DMS79 treated with DMSO at 0.1 percent for 48 hours (cell line): ENCODE measurements at places on chromosomes 3 and 15.

- no peak for DNase-seq
Observed at GRCh38 chr3:98655666-98656065, 62.3 kb upstream of the CPOX start.

DNA sequence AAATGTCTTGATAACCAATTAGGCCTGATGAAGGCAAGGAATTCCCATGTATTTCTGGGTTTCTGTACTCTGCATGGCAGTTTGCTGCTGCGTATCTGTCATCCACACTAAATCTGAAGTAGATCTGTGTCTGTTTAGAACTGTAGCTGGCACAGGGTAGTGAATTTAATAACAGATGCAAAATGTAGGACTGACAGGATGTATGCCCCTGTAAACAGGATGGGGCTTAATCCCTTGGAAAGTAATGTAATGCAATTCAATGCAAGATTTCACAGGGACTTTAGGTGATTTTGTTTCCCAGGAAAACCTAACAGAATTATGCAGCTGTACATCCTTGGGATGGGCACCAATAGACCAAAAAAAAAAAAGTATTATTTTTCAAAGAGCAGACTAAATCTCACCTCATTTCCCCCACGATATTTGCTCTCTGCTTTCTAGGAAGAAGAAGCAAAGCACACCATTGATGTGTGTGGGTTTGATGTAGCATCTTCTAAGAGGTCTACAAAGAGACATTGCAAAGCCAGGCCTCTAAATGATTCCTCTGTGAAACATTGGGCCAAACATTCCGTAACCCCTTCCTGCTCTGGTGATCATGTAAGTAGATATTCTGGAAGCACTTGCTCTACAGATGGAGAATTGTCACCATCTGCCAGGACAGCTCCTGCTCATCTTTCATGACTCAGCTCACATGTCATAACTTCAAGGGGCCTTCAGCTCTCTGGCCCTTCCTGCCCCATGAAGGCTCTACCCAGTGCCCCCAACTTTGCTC, 464.3 kb upstream of the RGMA start:
- DNase-seq, result no peak

- DNase-seq, result no peak
Observed at GRCh38 chr3:106006571-106006970, 137.8 kb upstream of the CBLB start.

DNA sequence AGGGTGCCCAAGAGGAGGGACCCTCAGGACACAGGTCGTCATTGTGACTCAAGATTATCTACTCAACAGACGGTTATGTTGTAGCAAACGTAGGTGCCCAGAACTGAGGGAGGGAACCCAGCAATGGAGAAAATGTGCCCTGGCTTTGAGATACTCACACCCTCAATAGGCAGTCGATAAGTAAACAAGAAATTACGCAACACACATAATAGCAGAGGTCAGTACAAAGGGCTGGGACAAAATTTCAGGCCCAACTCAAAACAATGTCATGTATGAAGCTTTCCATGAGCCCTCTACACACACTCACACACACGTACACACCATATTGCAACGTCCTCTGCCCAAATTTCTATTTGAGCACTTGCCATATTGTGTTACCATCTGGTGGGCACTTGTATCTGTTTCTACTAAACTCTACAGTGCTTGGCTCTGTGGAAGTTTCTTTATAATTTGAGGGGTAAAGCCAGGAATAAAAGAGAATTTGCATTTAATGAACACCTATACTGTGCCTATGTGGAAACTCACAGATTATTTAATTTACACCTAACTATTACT, 114.6 kb upstream of the TRIM42 start:
- no peak for DNase-seq

DNA sequence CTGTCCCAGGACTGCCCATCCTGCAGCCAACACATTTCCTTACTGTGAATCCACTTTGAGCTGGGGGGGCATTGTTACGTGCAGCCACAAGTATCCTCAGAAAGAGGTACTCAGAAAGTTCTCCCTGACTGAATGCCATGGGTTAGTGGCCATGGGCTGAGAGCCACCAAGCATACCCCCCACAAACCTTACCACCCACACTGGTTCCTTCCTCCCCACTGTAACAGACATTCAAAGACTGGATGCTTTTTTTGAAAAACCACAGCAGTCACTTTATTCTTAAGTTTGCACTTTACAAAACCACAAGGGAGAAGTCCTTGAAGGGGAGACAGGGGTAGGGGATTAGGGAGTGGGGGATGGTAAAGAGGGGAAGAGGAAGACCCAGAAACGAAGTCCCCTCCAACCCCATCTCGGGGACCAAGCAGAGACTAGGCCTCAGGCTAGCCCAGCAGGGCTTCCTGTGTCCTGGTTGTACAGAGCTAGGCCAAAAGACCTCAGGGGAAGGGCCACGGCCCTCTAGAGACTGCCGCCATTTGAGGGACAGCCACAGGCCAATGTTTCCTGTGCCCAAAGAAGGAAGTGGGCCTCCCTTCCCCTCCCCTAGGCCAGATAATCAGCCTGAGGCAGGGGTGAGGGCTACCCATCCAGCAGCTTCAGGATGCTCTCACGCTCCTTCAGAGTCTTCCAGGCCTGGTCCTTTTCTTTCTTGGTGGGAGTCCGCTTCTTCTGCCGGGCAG, 10.1 kb upstream of the CAMK1 start:
- DNase-seq, result no peak

GRCh38 chr3:63349583-63350573, 71.8 kb downstream of the SYNPR start:
- peak; percentile 6 for DNase-seq

DNA sequence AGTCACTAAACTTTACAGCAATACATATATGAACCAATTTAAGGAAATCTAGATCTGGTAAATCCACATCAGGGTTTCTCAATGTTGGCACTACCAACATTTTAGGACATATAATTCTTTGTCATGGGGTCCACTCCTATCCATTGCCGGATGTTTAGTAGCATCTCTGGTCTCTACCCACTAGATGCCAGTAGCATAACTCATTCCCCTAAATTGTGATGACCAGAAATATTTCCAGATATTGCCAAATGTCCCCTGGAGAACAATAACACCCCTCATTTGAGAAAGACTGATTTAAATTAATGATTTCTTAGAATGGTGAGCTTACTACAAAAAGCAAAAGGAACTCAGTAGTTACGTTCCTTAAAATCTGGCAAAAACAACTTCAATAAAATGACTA, 23.1 kb upstream of the ANKRD28 start:
- DNase-seq, result no peak

DNA sequence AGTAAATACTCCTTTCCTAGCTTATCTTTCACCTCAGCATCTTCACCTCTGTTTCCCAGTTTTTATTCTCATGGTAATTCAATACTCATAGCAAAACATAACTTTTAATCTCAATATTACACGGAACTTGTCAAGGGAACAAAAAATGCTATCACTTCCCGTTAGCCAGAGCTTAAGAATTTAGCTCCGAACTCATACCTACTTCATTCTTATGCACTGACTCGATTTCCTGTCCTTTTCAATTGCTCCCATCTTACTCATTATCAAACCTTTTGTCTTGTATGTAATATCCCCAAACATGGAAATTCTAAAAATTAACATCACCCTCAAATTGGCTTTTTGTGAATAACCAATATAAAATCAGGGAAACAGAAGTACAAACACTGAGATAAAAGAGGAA, 28.2 kb downstream of the MYEF2 start:
- no peak for DNase-seq

GRCh38 chr3:32391643-32392535, at the start of gene CMTM7:
Gene CMTM7 (plus strand): TSS chr3:32391853. CDS start chr3:32391907, 54 bp downstream.
- DNase-seq, result peak; percentile 8

DNA sequence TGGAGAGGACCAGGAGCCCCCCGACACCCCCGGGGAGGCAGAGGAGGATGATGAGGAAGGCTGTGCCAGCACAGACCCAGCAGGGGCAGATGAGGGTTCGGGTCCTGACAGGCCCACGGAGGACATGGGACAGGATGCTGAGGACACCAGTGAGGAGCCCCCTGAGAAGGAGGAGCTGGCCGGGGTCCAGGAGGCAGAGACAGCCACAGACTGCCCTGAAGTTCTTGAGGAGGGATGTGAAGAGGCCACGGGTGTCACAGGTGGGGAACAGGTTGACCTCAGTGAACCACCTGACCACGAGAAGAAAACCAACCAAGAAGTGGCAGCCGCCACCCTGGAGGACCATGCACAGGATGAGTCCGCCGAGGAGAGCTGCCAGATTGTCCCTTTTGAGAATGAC, 909 bp downstream of the FGD5 start:
- no peak for DNase-seq

- DNase-seq, result no peak
Observed at GRCh38 chr3:20123131-20123652, 62.8 kb downstream of the SGO1 start.

DNA sequence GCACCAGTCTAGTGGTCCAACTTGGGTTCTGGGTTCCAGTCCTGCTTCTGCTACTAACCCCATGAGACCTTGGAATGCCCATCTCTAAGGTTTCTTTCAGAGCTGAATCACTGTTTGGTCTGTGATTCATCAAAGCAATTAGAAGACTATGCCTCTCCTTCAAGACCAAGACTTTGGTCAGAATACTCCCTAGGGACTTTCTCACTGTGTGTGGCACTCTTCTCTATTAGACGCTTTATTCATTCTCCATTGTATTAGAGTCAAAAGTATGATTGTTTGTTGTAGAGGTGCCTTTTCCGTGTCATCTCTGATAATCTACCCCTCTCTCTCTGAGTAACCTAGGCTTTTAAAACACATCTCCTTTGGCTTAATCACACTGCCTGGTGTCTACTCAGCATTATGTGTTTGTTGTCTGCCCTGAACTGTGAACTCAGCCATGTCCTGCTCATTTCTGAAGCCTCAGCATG, 90.5 kb downstream of the LPP start:
- no peak for DNase-seq

DNA sequence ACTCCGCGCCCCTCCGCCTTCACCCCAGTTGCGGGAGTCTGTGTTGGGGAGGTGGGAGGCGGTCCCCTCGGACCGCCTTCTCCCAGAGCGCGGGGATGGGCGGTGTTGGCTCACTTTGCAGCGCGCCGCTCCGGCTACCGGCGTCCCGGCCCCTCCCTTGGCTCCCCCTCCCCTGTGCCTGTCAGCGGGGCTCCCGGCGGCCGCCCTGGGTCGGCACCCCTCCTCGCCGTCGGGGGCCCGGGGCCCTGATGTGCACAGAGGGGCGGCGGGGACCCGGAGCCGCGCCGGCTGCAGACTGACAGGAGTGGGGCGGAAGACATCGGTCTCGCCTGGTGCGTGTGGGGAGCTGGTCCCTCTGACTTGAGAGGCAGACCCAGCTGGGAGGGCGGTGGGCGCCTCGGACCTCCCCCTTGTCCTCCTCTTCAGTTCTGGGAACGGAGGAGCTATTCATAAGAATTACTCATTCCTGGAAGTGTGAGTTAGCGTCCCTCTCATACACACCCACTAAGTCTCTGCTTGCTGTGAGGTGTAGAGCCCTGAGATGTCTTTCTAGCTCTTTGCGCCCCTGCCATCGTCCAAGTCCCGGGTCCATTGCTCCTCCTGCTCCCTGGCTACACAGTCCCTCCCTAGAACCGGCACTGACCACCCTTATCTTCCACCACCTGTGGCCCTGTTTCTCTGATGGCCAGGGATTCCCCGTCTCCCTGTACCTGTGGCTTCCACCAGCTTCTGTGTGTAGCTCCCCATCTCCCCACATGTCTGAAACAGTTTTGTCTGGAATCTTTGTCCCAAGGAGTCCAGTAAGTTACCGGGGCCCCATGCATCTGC, 42.3 kb upstream of the ROPN1 start:
- DNase-seq, result no peak

DNA sequence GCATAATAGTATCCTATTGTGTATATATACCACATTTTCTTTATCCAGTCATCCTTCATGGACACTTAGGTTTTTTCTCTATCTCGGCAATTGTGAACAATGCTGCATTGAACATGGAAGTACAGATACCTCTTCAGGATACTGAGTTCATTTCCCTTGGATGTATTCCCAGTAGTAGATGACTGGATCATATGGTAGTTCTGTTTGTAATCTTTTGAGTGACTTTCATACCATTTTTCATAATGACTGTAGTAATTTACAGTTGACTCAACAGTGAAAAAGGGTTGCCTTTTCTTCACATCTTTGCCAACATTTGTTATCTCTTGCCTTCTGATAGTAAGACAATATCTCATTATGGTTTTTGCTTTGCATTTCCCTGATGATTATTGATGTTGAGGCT, 21.8 kb downstream of the MYH15 start:
- no peak for DNase-seq

- DNase-seq, result no peak
Observed at GRCh38 chr3:172201870-172202236, 162.5 kb downstream of the FNDC3B start.

DNA sequence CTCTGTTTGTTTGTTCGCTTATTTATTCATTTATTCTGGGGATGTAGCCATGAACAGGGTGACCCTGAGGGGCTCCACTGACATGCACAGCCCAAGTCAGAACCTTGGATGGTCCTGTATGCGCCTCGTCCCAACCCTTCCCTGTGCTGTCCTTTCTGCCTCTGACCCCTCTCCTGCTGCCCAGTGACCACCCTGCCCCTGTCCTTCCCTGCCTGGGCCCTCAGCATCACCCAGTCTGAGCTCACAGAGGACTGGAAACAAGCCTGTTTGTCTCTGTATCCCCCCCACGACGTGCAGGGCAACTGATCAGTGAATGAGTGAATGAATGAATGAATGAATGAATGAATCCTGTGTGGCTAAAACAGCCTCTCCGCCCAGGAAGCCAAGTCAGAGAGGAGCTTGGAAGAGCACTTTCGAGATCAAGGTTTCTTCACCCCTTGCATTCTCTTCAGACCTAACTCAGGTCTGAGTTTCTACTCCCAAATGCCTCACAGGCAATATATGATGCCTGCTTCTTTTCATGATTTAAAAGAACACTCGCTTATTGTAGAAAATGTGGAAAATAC, 157.7 kb downstream of the SMAD6 start:
- no peak for DNase-seq

- DNase-seq, result no peak
Observed at GRCh38 chr3:31906182-31906581, 74.9 kb downstream of the OSBPL10 start.

DNA sequence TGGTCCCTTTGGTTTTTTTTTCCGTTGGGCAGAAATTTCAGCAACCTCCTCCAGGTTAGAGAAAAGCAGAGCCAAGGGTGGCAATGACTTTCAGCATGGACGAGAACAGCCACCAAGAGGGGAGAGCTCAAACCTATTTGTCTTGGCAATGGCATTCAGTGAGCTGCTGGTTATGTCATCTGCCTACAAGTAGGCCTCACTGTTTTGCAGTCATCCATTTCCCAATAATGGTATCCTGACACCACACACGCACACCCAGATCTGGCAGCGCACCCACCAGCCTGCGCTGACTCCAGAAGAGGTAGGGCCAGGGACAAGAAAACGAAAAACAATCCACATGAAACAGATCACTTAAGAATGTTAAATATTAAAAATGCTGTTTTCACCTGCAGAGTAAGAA, 92.3 kb downstream of the MAGI1 start:
- DNase-seq, result no peak

DNA sequence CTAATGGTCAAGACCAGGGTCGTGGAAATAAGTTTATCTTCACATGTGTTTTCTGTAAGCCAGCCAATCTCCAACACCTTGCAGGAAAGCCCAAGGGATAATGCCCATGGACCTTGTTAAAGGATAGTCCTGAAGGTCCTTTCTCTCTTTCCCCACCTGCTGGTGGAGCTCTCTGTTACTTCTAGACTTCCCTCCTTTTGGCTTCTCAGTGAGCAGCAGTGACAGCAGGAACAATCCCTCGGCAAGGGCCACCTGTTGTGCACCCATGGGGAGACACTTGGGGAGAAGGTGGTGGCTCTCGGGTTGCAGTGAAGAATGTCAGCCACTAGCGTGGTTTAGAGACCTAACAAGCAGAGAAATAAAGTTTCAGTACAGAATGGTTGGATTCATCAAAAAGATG, 84.0 kb upstream of the OSBPL11 start:
- DNase-seq, result no peak

- DNase-seq, result no peak
Observed at GRCh38 chr3:57956119-57956832, 51.9 kb upstream of the FLNB start.
